CD8-positive, alpha-beta memory T cell (primary cell): ENCODE measurements at places on chromosomes 7 and 10. TPM values are rescaled to one million over a fixed set of nuclear protein-coding genes. Genes with fewer than 3 reads are reported as not detected.

DNA sequence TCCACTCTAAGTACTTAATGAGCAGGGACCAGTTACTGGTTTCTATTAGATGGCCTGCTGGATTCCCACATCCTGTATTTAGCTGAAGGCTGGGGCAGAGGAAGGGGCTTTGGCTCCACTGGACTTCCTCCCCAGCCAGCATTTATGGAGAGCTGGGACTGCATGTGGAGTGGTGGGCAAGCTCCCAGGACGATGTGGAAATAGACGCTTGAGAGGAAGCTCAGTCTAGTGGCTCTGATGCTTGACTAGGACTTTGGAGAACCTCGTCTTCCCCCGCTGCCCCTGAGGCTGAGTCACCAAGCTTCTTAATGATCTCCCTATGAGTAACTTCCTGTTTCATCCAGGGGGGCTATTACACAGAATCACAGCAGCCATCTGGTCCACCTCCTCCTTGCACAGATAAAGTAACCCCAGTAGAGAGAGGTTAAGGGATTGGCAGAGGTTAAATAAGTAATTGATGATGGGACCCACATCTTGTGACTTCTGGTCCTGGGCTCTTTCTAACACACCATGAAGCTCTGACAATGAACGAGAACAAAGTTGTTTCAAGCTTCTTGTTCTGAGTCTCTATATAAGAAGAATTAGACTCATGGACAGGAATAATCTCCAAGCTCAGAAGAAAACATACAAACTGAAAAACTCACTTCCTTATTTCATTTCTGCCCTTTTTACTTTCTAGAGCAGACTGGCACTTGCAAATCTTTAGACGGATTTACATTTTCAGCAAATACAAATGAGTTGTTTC lies 126.2 kb downstream of the PRPF18 start:
- no peaks in the 10 kb centered on the region for H3K36me3 ChIP-seq
- H3K4me1 ChIP-seq, result peaks cover 6% of the 10 kb centered on the region
- H3K27ac ChIP-seq, result no peak overlapping the region
- DNase-seq, result no peak
- no peak overlapping the region for H3K4me3 ChIP-seq

CLDN4 gene
- not detected for total RNA-seq

GRCh38 chr10:79020015-79020491 lies 48.7 kb upstream of the ZMIZ1 start:
- no peaks in the 10 kb centered on the region for H3K27me3 ChIP-seq
- no peak for DNase-seq
- peak overlapping the region; percentile 45 for H3K27ac ChIP-seq
- peaks cover 7% of the 10 kb centered on the region for H3K4me1 ChIP-seq
- no peaks in the 10 kb centered on the region for H3K36me3 ChIP-seq
- H3K4me3 ChIP-seq, result no peak overlapping the region

DNA sequence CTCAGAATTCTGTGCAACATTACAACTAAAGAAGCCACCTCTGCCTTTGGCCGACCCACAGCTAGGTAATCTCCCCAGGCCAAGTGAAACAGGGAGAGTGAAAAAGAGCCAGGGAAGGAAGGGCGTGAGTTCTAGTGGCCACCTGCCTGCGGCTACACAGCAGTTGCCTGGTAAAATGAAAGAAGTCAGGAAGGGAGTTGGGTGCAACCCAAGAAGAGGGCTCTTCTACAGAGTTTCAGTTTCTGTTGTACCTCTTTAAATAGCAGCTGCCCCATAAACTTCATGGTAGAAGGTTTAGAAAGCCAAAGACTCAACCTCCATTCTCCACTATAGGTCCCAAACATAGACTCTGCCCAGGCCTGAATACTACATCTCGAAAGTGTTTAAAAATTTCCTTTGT lies 76.2 kb upstream of the TMEM168 start:
- no peak overlapping the region for H3K27ac ChIP-seq
- no peaks in the 10 kb centered on the region for H3K36me3 ChIP-seq
- no peak for DNase-seq
- H3K4me3 ChIP-seq, result no peak overlapping the region

OR2A1 gene
- not detected for total RNA-seq

DNA sequence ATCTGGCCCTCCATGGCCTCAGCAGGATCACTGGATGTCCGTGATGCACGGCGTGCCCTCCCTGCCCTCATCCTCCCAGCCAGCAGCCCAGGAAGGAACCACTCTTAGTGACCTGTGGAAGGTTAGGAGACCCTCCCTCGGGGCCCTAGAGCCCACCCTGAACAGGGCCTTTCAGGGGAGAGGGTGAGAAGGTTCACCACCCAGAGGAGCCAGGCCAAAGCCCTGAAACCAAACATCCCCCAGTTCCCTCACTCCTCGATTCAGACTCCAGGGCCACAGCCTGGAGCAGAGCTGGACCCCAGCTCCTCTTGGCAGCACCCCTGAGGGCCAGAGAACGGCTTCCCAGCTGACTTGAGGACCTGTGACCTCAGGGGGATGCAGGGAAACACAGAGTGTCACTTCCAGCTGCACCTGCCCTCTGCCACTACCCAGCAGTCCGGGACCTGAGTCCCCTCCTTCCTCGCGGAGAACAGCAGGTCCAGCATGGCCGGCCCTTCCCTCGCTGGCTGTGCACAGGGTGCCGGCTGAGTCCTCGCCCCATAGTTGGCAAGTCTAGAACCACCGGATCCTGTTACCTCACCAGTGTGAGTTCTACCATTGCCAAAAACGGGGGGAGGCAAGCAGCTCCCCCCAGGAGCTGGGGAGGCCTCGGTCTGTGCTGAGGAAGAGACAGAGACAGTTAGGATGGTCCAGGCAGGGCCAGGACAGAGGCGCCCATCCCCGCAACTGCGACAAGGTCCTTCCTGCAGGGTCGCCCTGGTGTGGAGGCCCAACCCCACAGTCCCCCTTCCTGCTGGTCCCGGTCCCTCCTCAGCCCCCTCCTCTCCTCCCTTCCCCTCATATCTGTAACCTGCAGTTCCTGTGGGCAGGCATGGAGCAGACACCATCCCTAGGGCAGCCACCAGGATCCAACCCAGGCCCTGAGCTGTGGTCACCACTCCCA lies 158.6 kb downstream of the NRF1 start:
- no peaks in the 10 kb centered on the region for H3K36me3 ChIP-seq
- H3K27me3 ChIP-seq, result no peaks in the 10 kb centered on the region
- no peak for DNase-seq
- no peak overlapping the region for H3K27ac ChIP-seq
- H3K4me3 ChIP-seq, result no peak overlapping the region
- no peaks in the 10 kb centered on the region for H3K4me1 ChIP-seq

DNA sequence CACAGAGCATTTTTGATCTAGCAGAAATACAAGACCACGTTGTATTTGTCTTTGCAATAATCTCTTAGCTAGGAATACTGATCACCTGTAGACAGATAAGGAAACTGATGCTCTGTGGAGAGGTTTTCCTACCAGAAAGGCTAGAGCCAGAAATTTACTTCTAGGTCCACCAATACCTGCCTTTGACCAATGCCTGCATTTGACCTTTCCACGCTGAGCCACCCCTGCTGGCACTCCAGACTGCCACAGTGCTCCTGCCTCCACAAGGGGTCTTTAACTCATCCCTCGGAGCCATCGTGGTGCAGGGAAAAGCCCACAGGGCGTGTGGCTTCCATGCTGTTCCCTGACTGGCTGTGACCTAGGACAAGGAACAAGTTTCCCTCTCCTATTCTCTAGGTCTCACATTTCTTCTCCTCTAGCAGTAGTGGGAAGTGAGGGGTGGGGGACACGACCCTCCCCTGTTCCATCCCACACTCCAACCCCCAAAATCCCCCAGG lies 1.5 kb upstream of the ELN start:
- no peak for DNase-seq
- H3K4me3 ChIP-seq, result no peak overlapping the region
- H3K4me1 ChIP-seq, result peaks cover 4% of the 10 kb centered on the region
- peaks cover 26% of the 10 kb centered on the region for H3K27me3 ChIP-seq
- H3K27ac ChIP-seq, result no peak overlapping the region

DNA sequence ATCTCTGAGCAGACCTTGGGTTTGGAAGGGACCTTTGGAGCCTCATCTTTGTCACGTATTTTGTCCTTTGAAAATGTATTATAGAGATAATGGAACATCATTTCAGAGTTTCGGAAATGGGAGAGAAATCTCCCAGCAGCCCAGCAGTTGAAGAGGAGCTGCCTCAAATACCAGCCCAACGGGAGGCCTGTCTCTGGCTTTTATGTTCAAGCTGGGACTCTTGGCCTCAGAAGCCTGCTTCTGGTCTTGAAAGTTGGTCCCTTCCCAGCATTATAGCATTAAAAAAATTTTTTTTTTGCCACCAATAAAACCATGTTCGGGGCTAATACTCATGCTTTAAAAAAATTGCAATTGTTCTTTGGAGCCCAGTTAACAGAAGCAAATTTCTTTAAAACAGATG lies 73.4 kb upstream of the CTBP2 start:
- no peaks in the 10 kb centered on the region for H3K4me1 ChIP-seq
- H3K27ac ChIP-seq, result no peak overlapping the region
- H3K36me3 ChIP-seq, result no peaks in the 10 kb centered on the region
- DNase-seq, result no peak

GRCh38 chr10:124436191-124436638 lies 13.6 kb downstream of the NKX1-2 start:
- no peak overlapping the region for H3K27ac ChIP-seq
- H3K36me3 ChIP-seq, result no peaks in the 10 kb centered on the region
- no peaks in the 10 kb centered on the region for H3K4me1 ChIP-seq

- H3K4me1 ChIP-seq, result no peaks in the 10 kb centered on the region
- no peaks in the 10 kb centered on the region for H3K36me3 ChIP-seq
- H3K4me3 ChIP-seq, result no peak overlapping the region
These were observed 141.3 kb downstream of the SKAP2 start for GRCh38 chr7:26723129-26723528.

DNA sequence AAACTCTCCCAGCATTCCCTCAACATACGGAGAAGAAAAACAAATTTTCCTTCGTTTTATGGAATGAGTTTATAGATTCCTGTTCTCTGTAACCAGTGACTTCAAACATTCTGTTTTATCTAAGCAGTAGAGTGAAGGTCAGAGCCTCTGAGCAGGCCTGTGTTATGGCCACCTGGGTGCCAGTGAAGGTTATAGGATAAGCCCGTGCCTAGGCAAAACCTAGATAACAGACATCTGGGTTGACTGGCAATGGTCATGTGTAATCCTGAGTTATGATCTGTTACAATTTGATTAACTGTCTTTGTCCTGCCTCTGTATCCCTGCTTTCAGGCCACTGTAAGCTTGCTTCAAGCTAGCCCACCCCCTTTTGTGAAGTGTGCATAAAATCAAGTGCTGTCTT lies 8.3 kb downstream of the LSM5 start:
- H3K4me1 ChIP-seq, result no peaks in the 10 kb centered on the region
- no peak overlapping the region for H3K4me3 ChIP-seq
- no peaks in the 10 kb centered on the region for H3K36me3 ChIP-seq
- no peak overlapping the region for H3K27ac ChIP-seq

GSTO2 gene
- 1.1 TPM for total RNA-seq

- H3K27me3 ChIP-seq, result no peaks in the 10 kb centered on the region
- no peak for DNase-seq
- no peak overlapping the region for H3K4me3 ChIP-seq
- no peaks in the 10 kb centered on the region for H3K4me1 ChIP-seq
- no peak overlapping the region for H3K27ac ChIP-seq
These were observed 176.6 kb upstream of the TNS3 start for GRCh38 chr7:47758546-47758945.

- no peaks in the 10 kb centered on the region for H3K27me3 ChIP-seq
- H3K36me3 ChIP-seq, result no peaks in the 10 kb centered on the region
- H3K4me1 ChIP-seq, result peaks cover 40% of the 10 kb centered on the region
These were observed 1.6 kb upstream of the SEPHS1 start for GRCh38 chr10:13349463-13350274.

IDI2 gene
- total RNA-seq, result not detected

DNA sequence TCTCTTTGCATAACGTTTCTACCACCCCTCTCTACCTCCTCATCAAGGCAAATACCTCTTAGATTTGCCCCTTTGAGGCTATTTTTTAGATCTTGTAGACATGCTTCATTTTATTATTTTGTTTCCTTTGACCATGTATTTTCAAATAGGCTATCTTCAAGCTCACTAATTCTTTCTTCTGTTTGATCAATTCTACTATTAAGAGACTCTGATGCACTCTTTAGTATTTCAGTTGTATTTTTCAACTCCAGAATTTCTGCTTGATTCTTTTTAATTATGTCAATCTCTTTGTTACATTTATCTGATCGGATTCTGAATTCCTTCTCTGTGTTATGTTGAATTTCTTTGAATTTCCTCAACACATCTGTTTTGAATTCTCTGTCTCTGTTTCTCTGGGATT lies 82.8 kb downstream of the BBS9 start:
- DNase-seq, result no peak
- no peak overlapping the region for H3K27ac ChIP-seq
- no peak overlapping the region for H3K4me3 ChIP-seq
- no peaks in the 10 kb centered on the region for H3K27me3 ChIP-seq
- H3K36me3 ChIP-seq, result peaks cover 4% of the 10 kb centered on the region

GRCh38 chr7:144784943-144785342 lies 50.9 kb downstream of the TPK1 start:
- no peak overlapping the region for H3K4me3 ChIP-seq
- H3K4me1 ChIP-seq, result no peaks in the 10 kb centered on the region
- no peak overlapping the region for H3K27ac ChIP-seq

DNA sequence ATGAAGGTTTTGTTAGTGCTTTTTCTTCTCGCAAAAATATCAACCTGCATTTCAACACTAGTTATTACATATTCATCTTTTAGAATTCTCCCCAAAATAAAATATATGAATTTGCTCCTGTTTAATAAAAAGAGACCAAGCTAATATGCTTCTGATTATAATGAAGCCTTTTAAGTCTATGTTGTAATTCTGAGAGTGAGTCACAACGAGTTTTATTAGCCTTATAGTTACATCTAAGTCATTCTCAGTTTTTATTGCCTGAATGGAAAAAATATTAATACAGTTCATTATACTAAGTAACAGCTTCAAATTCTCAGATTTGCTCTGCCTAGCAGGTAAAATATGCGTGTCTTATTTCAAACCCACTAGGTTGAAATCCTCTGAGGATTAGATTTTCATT lies 152.4 kb upstream of the CELF2 start:
- no peaks in the 10 kb centered on the region for H3K27me3 ChIP-seq
- no peak for DNase-seq
- H3K4me3 ChIP-seq, result no peak overlapping the region
- no peaks in the 10 kb centered on the region for H3K36me3 ChIP-seq
- H3K27ac ChIP-seq, result no peak overlapping the region

DNA sequence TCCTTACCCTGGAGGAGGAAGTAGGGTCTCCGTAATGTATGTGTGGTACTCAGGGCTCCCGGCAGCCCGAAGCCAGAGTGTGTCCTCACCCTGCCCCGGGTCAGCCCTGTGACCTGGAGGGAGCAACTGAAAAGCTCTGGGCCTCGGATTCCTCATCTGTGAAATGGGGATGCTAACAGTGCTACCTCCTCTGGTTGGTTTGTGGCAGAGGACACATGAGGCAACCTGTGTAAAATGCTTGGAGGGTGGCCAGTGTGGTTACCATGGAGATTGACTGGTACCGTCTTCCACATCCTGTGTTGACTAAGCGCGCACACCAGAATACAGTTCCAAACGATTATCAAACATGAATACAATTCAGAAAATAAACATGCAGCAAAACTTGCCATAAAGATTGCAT lies 163.8 kb upstream of the KLF6 start:
- no peaks in the 10 kb centered on the region for H3K27me3 ChIP-seq
- no peaks in the 10 kb centered on the region for H3K36me3 ChIP-seq
